Neuronal stem cell (in vitro differentiated cells): ENCODE measurements at places on chromosomes 3 and 15.
A peak's percentile ranks its signal among the peaks of the same experiment; 100 is the strongest.

DNA sequence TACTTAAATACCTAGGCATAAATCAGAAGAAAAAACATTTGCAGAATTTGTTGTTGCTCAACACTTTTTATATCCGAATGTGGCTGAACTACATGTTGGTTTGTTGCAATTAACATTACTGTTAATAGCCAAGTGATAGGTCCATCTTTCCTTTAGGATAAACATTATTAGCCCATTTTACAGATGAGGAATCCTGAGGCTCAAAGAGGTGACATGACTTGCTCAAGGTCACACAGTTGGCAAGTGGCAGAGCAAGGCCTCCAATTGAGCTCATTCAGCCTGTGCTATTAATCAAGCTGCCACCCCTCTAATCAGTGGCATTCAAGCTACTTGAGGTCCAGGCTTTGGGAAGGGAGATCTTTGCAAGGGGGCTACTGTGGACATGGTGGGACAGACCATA lies 125.8 kb upstream of the ATP2B2 start:
- DNase-seq, result no peak

DNA sequence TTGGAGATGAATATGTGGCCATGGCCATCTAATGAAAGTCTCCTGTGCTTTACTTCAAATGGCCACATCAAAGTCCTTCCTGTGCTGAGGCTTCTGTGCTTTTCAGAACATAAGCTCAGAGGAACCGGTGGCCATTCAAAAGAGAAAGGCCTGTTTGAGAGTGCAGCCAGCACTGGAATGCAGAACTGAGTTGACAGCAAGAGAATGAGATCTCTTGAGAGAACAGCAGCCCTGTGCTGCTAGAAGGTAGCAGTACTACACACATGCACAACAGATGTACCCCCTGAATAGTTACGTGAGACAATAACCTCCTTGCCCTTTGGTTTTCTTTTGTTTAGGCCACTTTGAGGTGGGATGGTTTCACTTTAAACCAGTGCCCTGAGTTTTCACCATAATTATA lies 292.5 kb downstream of the PTPRG start:
- no peak for DNase-seq

- DNase-seq, result no peak
Observed at GRCh38 chr15:55475842-55476241, 32.2 kb downstream of the DNAAF4 start.

GRCh38 chr3:32780735-32781210 lies 37.0 kb upstream of the TRIM71 start:
- peak; percentile 94 for DNase-seq

DNA sequence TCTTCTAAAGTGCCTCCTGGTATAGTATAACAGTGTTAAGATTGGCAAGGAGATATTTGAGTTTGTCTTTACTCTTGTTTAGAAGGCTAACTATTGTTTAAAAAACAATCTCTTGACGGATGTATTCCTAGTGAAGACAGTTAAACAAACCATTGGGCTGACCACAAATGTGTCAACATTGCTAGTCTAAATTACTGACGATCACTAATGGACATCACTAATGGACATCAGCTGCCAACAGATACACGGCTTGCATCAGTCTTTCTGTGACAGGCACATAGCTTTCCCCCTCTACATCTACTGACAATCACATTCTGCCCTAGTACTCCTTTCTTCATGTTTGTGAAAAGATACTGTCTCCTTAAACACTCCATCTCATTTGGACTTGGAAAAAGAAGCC lies 57.1 kb upstream of the ETV5 start:
- DNase-seq, result no peak

DNA sequence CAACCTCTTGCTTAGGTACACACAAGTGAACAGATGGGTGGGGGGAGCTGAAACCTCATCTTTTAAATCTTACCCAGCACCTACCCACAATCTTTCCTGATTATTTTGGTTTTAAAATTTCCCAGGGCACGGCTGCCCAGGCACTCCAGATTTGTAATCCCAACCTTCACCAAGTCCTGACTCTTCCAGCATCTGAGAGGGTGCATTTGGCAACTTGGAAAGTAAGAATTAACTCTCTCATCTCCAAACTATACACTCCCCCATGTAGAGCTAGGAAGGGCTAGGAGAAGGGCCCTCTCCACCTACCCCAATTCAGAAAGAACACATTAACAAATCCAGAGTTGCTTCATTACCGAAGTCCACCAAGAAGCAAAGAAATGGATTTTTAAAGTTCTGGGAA lies 41.7 kb upstream of the PRICKLE2 start:
- no peak for DNase-seq

DNA sequence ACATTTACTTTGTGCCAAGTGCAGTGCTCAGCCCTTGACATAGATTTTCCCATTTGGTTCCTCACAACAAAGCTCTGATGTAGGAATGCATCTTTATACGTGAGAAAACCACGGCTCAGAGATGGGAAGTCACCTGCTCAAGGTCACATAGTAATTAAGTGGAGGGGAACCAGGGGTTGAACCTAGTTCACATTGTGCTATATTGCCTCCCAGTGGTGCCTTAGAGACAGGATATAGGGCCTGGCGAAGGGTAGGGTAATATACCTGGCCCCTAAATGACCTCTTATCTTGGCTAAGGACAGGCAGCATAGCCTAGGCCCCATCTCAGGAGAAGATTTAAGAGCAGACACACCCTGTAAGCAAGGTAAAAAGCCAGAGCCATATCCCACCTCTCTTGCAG lies 71.5 kb downstream of the FOXP1 start:
- DNase-seq, result no peak

GRCh38 chr3:169701457-169701856 lies 37.9 kb upstream of the MECOM start:
- no peak for DNase-seq

- no peak for DNase-seq
Observed at GRCh38 chr3:127817406-127817841, 4.9 kb downstream of the MGLL start.

DNA sequence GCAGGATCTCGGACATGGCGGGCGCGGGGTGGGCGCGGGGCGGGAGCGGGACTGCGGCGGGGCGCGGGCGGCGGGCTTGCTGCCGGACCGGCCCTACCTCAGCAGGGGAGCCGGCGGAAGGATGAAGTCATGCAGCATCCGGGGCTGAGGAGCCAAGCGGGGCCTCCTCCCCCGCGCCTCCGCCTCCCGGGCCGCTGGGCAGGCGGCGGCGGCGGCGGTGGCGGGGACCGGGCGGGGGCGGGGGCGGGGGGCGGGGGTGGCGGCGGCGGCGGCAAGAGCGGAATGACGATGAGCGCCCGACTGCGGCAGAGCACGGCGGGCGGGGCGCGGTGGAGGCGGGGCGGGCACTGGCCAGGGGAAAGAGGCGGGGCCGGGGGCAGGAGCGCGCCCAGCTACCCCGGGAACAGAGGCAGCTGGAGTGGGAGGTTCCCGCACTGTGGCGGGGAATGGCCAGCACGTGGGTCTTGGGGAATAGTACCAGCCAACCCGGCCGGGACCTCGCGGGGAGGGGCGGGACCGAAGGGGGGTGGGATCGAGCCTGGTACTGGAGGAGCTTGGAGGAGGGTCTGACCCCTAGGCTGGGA lies at the start of gene CAMK2N2:
Gene CAMK2N2 (minus strand): TSS at position 284 of the 584 bp plus-strand sequence. CDS start 268 bp downstream, at position 16.
- DNase-seq, result peak; percentile 56

DNA sequence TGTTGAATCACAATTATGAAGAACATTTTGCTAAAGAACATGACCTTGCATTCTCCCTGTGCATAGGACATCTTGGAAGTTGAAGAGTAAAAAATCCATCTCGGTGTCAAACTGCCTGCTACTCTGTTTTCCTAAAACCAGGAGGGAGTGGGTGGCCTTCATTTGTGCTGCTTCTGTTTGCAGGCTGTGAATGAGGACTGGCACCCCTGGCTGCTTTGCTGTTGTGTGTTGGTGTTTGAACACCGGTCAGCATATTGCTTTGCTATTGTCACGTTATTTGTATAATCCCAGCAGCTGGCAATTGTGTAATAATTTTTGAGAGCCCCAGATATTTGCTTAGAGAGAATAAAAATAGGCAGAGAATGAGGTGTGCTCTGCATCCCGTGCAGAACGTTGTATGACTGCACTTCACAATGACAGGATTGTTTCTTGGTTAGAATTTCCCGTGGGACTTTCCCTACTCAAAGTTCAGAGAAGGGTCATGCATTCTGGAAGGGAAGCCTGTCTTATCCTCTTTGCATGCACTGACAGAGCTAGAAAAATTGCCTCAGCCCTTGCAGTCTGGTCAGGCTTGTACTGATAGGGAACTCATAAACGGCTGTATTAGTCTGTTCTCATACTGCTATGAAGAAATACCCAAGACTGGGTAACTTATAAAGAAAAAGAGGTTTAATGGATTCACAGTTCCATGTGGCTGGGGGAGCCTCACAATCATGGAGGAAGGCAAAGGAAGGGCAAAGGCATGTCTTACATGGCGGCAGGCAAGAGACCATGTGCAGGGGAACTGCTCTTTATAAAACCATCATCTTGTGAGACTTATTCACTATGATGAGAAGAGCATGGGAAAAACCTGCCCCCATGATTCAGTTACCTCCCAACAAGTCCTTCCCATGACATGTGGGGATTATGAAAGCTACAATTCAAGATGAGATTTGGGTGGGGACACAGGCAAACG lies 16.3 kb downstream of the SV2B start:
- no peak for DNase-seq

DNA sequence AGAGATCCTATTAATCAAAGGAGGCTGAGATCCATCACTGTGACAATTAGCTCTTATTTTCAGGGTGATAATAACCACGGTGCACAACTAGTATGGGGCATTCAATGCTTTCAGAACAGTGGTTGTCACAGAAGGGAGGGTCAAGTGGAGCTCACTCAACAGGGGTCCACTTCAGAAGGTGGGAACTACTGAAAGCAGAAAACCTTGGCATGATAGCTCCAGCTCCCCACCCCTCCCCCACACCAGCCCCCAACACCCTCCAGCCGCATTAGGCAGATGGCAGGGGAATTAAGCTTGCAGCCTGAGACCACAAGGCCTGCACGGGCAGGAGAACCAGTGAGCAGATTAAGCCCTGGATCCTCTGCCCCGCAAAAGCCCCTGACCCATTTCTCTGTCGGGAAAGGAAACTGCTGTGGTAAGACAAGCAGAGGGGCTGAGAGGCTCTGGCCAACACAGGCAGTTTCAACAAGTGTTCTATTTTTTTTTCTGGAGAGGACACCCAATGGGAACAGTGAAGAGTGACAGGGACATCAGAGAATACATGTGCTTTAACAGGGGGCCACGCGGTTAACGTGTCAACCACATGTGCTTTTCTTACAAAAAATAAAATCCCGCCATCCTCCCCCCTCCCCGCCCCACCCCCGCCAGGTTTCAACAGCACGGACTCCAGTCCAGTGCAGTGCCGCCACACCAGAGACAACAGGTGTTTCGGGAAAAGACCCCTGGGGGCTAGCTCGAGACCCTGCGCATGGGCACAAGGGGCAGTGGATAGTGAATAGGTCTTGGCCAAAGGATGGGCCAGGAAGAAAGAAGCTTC lies 997 bp downstream of the FYCO1 start:
- no peak for DNase-seq

DNA sequence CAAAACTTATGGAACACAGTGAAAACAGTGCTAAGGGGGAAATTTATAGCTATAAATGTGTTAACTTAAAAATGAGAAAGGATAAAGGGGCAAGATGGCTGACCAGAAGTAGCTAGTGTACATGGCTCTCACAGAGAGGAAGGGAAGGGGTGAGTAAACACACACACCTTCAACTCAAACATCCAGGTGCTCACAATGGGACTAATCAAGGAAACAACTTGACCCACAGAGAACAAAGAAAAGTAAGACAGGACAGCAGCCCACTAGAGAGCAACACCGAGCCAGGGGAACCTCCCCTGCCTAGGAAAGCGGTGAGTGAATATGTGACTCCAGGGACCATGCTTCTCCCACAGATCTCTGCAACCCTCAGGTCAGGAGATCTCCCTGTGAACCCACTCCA lies 85.0 kb upstream of the UBP1 start:
- no peak for DNase-seq

DNA sequence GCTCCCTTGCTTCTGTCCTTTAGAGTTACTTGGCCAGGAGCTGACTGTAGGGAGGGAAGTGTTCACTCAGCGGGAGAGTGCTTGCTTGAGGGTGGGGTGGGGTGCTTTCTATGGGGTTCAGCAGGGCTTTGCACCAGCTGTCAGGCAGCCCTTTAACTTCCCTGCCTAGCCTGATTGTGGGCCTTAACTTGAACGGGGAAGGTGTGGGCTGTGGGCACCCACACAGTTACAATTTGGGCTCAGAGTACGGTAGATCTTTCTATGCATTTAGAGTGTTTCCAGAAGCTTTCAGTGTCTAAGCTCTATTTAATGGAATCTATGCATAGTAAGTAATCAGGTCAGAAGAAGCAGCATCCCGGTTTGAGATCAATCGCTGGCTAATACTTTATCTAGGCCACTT lies 48.2 kb upstream of the SKOR1 start:
- no peak for DNase-seq

DNA sequence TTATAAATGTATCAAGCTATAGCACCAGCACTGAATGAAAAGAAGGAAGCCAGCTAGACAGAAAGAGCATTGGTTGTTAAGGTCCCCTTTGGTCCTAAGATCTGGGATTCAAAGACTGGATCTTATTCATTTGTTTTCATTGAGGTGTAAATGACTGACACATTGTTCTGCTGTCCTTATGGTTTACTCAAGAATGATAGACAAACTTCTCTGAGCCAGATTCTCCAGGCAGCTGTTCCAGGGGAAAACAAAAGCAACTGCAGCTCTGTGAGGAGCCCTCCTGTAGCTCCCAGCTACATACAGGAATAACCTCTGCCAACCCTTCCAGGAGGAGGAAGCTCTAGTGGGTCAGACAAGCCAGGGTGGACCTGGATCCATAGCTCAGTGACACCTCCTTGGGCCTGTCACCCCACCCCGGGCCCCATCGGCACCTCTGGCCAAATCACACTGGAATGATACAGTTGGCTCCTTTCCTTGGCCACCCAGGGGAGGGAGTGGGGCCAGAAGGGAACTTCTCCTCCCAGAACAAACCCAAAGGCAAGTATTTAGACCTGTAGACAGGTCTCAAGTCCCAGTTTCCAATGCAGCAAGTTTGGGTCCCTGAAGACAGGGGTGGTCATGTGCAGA lies 57.8 kb downstream of the ZNF621 start:
- DNase-seq, result no peak

DNA sequence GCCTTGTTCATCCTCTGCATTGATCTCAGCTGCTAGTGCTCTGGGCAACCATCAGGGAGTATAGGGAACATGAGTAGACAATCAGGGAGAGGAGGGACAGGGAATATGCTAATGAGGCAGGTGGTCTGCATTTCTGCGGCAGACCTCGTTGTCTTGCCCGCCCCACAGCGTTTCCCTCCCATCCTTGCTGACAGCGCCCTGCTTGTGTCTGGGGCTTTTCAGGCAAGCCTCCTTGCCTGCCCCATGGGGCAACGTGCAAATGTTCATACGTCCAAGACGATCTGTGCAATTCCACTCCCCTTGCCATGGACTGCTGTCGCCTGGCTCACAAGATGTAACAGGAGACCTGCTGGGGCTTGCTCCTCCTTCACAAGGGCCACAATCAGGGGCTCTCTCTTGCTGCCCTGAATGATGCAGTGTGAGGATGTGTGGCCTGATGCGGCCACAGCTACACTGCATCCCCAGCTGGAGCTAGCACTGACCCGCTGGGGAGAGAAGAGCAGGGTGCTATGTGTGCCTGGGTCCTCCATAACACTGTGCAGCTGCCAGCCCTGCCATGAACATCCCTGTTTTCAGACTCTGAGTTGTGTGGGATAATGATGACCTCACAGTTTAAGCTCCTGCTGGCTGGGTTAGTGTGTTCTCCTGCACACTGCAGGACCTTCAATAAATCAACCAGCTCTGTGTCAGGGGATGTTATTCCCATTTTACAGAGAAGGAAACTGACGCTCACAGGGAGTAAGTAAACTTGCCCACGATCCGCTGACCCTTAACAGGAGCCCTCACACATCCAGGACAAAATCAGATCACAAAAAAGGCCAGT lies 211.3 kb downstream of the KLF13 start:
- no peak for DNase-seq
